CD14-positive monocyte (primary cell): ENCODE measurements at places on chromosomes 3 and 15. TPM values are rescaled to one million over a fixed set of nuclear protein-coding genes. Genes with fewer than 3 reads are reported as not detected.
A peak's percentile ranks its signal among the peaks of the same experiment; 100 is the strongest.

GRCh38 chr3:190210608-190211007 is 89.9 kb upstream of the P3H2 start:
- DNase-seq, result no peak

GRCh38 chr15:42165106-42165505 is 8.7 kb upstream of the PLA2G4F start:
- peak; percentile 43 for DNase-seq

RNU5B-1 gene
- polyA plus RNA-seq, result not detected in 2 replicates

GRCh38 chr15:97661796-97662195 is 298.7 kb upstream of the ARRDC4 start:
- no peak for DNase-seq

ZNF385D gene
- not detected in 2 replicates for polyA plus RNA-seq

GRCh38 chr3:179149406-179149867 is 1.3 kb downstream of the PIK3CA start:
- DNase-seq, result peak; percentile 47

GOLGA6L7 gene
- not detected in 2 replicates for polyA plus RNA-seq

ISLR2 gene
- not detected in 2 replicates for polyA plus RNA-seq

IGF2BP2 gene
- 0.78 TPM for polyA plus RNA-seq

DNA sequence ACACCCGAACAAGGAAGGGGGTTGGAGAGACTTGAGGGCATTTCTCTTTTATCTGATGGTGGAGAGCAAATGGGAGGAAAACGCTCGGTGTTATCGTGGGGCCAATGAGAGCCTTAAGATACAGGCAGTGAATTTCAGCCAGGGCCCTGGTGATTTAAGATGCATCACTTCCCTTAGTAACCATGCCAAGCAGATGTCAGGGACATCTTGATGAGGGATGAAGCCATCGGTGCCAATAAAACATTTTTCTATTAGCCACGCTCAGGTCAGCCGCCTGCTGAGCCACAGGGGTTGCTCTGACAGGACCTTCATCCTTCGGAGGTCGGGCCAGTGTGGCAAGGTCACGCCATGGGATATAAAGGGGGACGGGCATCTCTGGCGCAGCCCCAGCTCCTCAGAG is 10.6 kb downstream of the IQSEC1 start:
- no peak for DNase-seq

- no peak for DNase-seq
These were observed 135.6 kb downstream of the KCNMB2 start for GRCh38 chr3:178671791-178672190.

GRCh38 chr15:26772154-26773066 is at the start of gene GABRB3:
TSS of gene GABRB3 (minus strand) at chr15:26773066.
- DNase-seq, result no peak

DNA sequence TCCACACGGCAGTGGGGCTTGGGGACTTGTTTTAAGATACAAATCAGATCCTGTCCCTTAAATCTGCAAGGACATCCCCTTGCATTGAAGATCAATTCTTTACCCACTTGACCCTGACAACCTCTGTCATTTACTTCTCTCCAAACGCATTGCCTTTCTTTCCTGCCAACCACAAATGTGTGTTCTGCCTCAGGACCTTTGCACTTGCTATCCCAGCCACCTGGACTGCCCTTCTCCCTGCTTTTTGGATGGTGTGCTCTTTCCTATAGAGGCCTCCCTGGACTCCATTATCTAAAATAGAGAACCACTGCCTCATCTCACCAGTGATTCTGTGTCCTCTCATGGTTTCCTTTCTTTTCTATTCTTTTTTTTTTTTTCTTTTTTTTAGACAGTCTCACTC is 1.5 kb upstream of the RPL29 start:
- DNase-seq, result no peak

TM4SF1 gene
- polyA plus RNA-seq, result not detected in 2 replicates

- DNase-seq, result no peak
These were observed 301.7 kb downstream of the NTRK3 start for GRCh38 chr15:87954793-87955192.

PAQR9 gene
- not detected for polyA plus RNA-seq

DNA sequence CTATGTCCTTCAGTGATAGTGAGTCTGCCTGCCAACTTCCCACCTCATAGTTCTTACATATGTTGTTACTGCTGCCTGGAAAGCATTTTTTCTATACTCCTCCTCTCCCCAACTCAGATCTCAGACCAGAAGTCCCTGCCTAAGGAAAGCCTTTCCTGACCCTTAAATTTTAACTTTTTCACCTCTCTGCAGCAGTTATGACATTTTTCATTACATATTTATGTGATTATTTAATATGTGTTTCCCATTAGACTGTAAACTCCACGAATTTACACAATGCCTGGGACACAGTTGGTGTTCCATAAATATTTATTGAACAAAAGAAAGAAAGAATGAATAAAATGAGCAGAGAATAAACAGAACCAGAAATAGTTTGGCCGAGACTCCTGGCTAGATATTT is 125.5 kb downstream of the MITF start:
- no peak for DNase-seq

- DNase-seq, result no peak
These were observed 39.1 kb downstream of the GASK1A start for GRCh38 chr3:43018246-43018645.

- DNase-seq, result no peak
These were observed 7.8 kb downstream of the VWA5B2 start for GRCh38 chr3:184237211-184237610.

C3orf49 gene
- not detected for polyA plus RNA-seq

GRCh38 chr15:46946953-46947352 is 770.4 kb upstream of the SEMA6D start:
- no peak for DNase-seq

ZNF502 gene
- polyA plus RNA-seq, result 0.20 TPM

C3orf85 gene
- polyA plus RNA-seq, result not detected in 2 replicates

GRCh38 chr3:141996437-141996836 is 120.0 kb downstream of the ATP1B3 start:
- no peak for DNase-seq

DNA sequence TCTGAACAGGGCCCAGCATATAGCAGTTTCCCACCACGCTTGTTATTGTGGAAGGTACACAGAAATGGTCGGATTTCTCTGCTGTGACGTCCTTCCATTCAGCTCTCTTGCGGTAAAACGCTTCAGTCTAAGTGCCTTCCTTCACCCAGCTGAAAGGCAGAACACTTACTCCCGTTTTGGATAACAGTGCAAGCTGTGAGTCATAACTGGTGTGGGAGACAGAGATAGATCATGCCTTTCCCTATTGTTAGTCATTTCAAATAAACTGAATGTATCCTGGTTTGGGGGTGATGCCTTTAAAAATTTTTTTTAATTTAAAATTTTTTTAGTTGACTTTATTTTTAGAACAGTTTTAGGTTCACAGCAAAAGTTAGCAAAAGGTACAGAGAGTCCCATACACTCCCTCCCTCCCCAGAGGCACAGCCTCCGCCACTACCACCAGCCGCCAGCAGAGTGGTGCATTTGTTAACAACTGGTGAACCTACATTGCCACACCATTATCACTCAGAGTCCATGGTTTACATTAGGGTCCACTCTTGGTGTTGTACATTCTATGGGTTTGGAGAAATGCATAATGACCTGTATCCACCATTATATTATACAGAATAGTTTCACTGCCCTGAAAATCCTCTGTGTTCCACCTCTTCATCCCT is 94.9 kb upstream of the NSMCE3 start:
- DNase-seq, result no peak

- DNase-seq, result no peak
These were observed 183.5 kb upstream of the PRICKLE2 start for GRCh38 chr3:64408770-64409169.

DNA sequence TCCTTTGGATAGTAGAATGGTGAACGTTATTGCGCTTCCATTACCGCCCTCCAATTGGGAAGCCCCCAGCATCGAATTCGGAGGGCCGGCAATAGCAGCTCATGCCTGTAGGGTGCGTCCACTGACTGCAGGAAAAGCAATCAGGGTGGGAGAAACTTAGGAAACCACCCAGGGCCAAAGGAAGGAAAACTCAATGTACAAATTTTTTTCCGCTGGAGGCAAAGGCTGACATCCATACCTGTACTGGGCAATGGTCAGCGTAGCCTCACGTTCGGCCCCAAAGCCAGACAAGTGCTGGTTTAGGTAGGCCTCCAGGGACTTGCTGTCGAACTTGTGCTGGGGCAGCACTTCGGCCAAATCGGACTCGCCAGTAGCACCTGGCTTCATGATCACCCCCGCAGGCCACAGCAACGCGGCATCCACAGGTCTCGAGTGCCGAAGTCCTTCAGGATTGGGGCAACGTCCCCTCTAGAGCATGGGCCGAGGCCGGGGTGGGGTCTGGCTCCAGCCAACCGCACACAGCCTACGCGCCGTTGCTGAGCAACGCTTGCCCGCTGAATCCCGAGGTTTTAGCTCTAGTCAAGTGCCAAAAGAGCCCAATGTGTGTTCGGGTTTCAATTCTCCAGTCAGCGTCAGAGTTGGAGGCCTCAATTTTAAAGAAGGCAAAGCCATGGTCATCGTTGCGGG is at the start of gene ACAD11:
ACAD11 (minus strand) TSS at position 445 of the 687 bp plus-strand sequence; CDS start at position 387, 58 bp downstream.
- DNase-seq, result peak; percentile 42

GRCh38 chr15:68314563-68314962 is 37.0 kb downstream of the FEM1B start:
- no peak for DNase-seq

- no peak for DNase-seq
These were observed 120.5 kb upstream of the ABHD17C start for GRCh38 chr15:80574590-80574989.

GRCh38 chr3:2921452-2921851 is 188.7 kb downstream of the IL5RA start:
- DNase-seq, result no peak

SORD gene
- polyA plus RNA-seq, result 22.6 TPM

DNA sequence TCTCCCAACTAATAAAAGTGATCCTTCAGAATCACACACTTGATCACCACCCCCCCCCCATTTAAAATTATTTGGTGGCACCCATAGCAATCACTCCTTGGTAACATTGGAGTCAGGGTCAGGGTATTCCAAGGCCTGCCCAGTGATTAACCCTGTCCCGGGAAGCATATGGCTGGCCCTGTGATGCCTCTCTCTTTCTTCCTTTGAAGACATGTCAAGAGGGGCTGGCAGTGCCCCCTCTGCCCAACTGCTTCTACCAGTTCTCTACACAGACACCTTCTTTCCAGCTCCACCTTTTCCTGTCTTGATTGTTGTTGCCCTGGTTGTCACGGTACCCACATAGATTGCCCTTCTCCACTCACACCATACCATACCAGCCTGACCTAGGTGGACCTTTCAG is 30.9 kb upstream of the MANF start:
- DNase-seq, result no peak

FRMD5 gene
- polyA plus RNA-seq, result not detected

DNA sequence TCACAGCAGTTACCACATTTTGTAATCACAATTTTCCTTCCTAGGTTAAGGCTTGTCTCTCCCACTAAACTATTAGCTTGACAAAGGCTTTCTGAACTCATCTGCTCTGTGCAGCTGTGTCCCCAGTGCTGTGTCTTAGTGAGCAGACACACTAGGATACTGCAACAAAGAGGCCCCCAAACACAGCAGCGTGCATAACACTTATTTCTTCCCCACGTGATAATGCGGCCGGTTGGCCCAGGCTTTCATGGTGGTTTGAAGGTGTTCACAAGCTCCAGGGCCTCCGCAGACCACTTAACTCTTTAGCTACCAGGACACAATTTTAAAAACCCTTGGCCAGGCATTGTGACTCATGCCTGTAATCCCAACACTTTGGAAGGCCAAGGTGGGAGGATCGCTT is 2.2 kb upstream of the HDAC11 start:
- no peak for DNase-seq

DNA sequence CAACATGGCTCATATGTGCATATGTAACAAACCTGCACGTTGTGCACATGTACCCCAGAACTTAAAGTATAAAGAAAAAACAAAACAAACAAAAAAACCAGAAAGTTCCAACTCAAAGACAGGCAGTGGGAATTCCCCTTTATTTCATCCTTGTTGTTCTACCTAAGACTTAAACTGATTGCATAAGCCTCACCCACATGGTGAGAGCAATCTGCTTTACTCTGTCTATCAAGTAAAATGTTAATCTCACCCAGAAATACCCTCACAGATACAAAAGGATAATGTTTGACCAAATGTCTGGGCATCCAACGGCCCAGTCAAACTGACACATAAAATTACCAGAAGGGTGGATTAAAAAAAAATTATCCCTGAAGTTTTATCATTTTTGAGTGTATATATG is 190.9 kb upstream of the PLSCR5 start:
- no peak for DNase-seq

HGD gene
- 0.38 TPM for polyA plus RNA-seq

GRCh38 chr15:51780636-51781035 is 29.2 kb downstream of the TMOD2 start:
- DNase-seq, result no peak

- DNase-seq, result no peak
These were observed 24.2 kb downstream of the AGBL1 start for GRCh38 chr15:86103825-86104224.

PLSCR2 gene
- not detected in 2 replicates for polyA plus RNA-seq

- DNase-seq, result peak; percentile 71
These were observed 775 bp downstream of the TTC21A start for GRCh38 chr3:39108200-39108710.

- no peak for DNase-seq
These were observed 1041.3 kb downstream of the ROBO1 start for GRCh38 chr3:78726545-78726944.

- no peak for DNase-seq
These were observed 32.0 kb downstream of the AP4E1 start for GRCh38 chr15:50940506-50940905.

DNA sequence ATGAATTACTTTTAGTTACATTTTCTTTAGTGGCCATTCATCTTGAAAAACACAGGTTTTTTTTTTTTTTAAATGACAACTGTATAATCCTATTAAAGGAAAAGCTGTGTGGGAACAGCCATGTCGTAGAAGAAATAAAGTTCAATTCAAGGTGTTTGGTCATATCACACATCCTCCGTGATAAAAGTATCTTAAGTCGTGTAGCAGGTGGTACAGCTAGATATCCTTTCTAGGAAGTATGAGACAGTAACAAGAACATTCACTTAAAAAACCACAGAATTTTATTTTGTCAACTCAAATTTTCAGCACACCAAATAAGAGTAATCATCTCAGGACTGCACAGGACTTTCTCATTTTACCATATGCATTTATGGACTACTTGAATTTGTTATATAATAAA is 16.1 kb downstream of the ZDHHC23 start:
- DNase-seq, result no peak

- no peak for DNase-seq
These were observed 365 bp upstream of the GTF2A2 start for GRCh38 chr15:59657635-59658125.

SLC22A14 gene
- not detected for polyA plus RNA-seq

GOLGA6L9 gene
- polyA plus RNA-seq, result not detected

P2RY1 gene
- polyA plus RNA-seq, result 0.16 TPM

DNA sequence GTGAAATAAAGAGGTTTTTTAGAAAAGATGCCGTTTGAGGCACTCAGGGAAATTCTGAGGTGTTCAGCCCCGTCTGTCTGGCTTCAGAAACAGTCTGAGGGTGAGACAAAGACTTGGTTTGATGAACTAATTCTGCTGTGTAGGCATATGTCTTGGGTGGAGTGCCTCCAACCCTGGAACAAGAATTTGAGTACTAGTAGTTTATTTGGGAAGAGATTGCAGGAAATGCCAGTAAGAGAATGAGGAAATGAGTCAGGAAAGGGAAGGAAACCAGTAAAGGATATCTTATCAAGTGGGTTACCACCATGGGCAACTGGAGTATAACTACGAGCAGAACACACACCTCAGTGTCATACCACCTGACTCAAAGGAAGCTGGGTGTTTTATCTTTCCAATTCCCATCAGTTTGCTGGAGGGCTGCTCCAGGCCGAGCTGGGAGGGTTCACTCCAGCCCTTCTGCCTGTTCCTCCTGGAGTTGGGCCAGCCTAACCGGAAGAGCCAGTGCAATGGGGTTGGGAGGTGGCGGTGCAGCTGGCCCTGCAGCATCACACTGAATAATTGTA is 75.3 kb downstream of the TGFBR2 start:
- DNase-seq, result no peak
